Karpas-422 (cell line): ENCODE measurements at places on chromosomes 5 and 9.
A peak's percentile ranks its signal among the peaks of the same experiment; 100 is the strongest.

GRCh38 chr9:101795147-101795546 is 56.7 kb upstream of the GRIN3A start:
- H3K4me3 ChIP-seq, result no peak overlapping the region
- no peaks in the 10 kb centered on the region for H3K27me3 ChIP-seq

GRCh38 chr9:69445251-69445650 is 120.2 kb downstream of the ENTREP1 start:
- no peak overlapping the region for H3K4me3 ChIP-seq
- DNase-seq, result no peak
- H3K27ac ChIP-seq, result no peak overlapping the region
- H3K36me3 ChIP-seq, result no peaks in the 10 kb centered on the region

- no peaks in the 10 kb centered on the region for H3K4me1 ChIP-seq
- H3K4me3 ChIP-seq, result no peak overlapping the region
- H3K27ac ChIP-seq, result no peak overlapping the region
- H3K27me3 ChIP-seq, result no peaks in the 10 kb centered on the region
- DNase-seq, result no peak
- H3K36me3 ChIP-seq, result no peaks in the 10 kb centered on the region
Measured at GRCh38 chr5:55600497-55601203, 65.9 kb upstream of the PLPP1 start.

- peak; percentile 76 for DNase-seq
- H3K27ac ChIP-seq, result no peak overlapping the region
- peaks cover 19% of the 10 kb centered on the region for H3K4me1 ChIP-seq
- no peaks in the 10 kb centered on the region for H3K27me3 ChIP-seq
Measured at GRCh38 chr5:168047043-168047668, 244.3 kb upstream of the WWC1 start.

- H3K27me3 ChIP-seq, result no peaks in the 10 kb centered on the region
- no peak overlapping the region for H3K27ac ChIP-seq
- H3K4me1 ChIP-seq, result no peaks in the 10 kb centered on the region
- DNase-seq, result no peak
Measured at GRCh38 chr5:176788941-176789872, 21.2 kb upstream of the UNC5A start.

- no peaks in the 10 kb centered on the region for H3K4me1 ChIP-seq
- H3K36me3 ChIP-seq, result no peaks in the 10 kb centered on the region
- no peak for DNase-seq
Measured at GRCh38 chr9:36280989-36281388, 22.7 kb upstream of the GNE start.

DNA sequence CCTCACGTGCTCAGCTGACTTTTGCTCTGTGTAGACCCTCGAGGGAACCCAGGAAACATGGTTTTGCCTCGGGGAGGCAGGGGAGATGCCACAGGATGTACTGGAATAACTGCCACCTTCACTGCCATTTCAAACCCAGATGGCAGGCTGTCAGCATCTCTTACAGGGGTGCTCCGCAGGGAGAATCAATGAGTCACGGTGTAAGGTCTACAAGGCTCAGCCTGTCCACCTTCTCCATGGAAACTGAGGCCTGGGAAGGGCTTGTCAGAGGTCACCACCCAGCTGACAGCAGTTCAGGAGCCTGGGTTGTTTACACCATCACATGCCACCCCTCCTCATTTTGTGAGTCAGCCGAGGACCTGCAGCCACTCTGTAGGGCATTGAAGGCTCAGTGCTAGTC is 30.8 kb downstream of the DAB2IP start:
- DNase-seq, result no peak
- H3K4me3 ChIP-seq, result no peak overlapping the region
- no peaks in the 10 kb centered on the region for H3K27me3 ChIP-seq
- no peak overlapping the region for H3K27ac ChIP-seq
- no peaks in the 10 kb centered on the region for H3K4me1 ChIP-seq

DNA sequence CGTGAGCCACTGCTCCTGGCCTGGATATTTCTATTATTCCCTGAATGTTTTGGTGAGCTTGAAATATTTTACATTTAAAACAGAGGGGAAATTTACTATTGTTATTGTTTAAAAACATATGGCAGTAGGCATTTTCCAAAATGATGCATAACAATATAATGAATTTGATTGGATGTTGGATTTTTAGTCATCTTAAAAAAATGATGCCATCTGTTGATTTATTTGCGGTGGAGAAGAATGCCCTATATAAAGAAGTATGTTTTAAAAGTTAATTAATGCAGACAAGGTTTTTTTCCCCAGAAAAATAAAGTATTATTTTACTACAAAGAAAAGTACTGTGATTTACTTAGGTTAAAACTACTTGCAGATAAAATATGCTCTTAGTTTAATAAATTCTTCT is 33.4 kb upstream of the ARRDC3 start:
- no peaks in the 10 kb centered on the region for H3K4me1 ChIP-seq
- H3K27me3 ChIP-seq, result no peaks in the 10 kb centered on the region
- H3K36me3 ChIP-seq, result no peaks in the 10 kb centered on the region
- DNase-seq, result no peak

DNA sequence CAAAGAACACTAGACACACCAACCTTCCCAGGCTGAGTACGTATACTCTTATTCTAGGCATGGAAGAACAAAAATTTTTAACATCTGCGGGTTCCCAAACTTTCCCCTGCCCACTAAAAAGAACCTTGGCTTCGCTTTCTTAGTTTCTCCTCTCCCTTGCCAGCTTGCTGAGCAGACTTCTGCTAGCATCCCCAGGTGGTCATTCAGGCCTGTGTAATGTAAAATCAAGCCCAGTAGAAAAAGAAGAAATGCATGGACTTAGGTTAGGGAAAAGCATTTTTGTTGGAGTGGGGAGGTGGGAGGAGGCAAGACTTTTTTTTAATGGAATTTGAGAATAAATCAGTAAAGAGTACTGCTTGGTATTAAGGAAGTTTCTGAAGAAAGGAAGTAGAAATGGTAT is 331.0 kb upstream of the TLE4 start:
- no peaks in the 10 kb centered on the region for H3K36me3 ChIP-seq
- H3K27me3 ChIP-seq, result no peaks in the 10 kb centered on the region
- H3K27ac ChIP-seq, result no peak overlapping the region
- no peak for DNase-seq
- no peak overlapping the region for H3K4me3 ChIP-seq
- no peaks in the 10 kb centered on the region for H3K4me1 ChIP-seq

DNA sequence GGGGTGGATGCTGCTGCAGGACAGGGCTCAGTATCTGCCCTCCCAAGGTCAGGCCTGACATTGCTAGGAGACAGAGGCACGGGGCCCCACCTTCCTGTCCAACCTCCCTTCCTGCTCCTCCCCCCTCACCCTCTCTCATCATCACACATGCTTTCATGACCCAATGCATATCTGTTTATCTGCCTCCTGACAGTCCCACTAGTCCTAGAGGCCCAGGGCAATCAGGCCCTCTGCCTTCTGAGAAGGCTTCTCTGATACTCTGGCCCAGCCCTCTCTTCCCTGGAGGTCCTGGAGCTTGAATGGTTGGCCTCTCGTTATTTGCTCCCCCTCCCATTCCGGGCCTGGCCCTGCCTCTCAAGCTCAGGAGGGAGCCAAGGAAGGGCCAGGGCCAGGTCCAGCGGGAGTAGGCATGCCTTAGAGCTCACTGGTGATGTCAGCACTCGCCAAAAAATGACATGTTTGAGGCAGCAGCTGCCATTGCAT is 90.6 kb upstream of the SAP30L start:
- DNase-seq, result no peak
- H3K36me3 ChIP-seq, result no peaks in the 10 kb centered on the region
- no peak overlapping the region for H3K27ac ChIP-seq
- no peaks in the 10 kb centered on the region for H3K4me1 ChIP-seq
- H3K27me3 ChIP-seq, result no peaks in the 10 kb centered on the region

DNA sequence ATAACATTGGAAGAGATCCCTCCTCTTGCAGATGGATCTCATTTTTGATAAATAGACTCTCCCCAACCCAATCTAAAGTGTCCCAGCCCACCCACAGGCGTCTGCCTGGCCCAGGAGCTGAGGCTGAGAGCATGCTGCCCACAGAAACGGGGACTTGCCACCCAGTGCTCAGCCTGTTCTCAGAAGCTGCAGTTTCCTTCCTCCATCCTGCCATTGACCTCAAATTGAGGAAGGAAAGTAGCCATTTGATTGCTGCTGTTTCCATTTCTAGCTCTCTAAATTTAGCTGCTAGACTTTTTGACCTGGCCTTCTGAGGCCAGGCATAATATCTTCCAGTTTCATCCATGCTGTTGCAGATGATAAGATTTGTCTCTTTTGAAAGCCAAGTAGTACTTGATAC is 31.1 kb upstream of the FRMD3 start:
- 0 out of 2 replicates have a peak, but pooled peaks cover 2% of the 10 kb centered on the region for H3K27me3 ChIP-seq
- no peak overlapping the region for H3K27ac ChIP-seq
- H3K4me3 ChIP-seq, result no peak overlapping the region
- H3K4me1 ChIP-seq, result no peaks in the 10 kb centered on the region
- H3K36me3 ChIP-seq, result no peaks in the 10 kb centered on the region

GRCh38 chr9:6034954-6035353 is 19.5 kb upstream of the RANBP6 start:
- peaks cover 2% of the 10 kb centered on the region; the same call in 1 of the 2 replicates for H3K27me3 ChIP-seq
- no peak overlapping the region for H3K4me3 ChIP-seq
- DNase-seq, result no peak
- no peak overlapping the region for H3K27ac ChIP-seq
- peaks cover 16% of the 10 kb centered on the region for H3K4me1 ChIP-seq

- H3K4me1 ChIP-seq, result peaks cover 39% of the 10 kb centered on the region
- no peaks in the 10 kb centered on the region for H3K36me3 ChIP-seq
- DNase-seq, result no peak
- H3K27ac ChIP-seq, result no peak overlapping the region
- H3K27me3 ChIP-seq, result no peaks in the 10 kb centered on the region
Measured at GRCh38 chr9:104872656-104873488, 55.1 kb downstream of the ABCA1 start.

GRCh38 chr5:146940295-146940694 is 61.7 kb upstream of the PPP2R2B start:
- H3K4me1 ChIP-seq, result no peaks in the 10 kb centered on the region
- no peaks in the 10 kb centered on the region for H3K27me3 ChIP-seq
- H3K27ac ChIP-seq, result no peak overlapping the region

DNA sequence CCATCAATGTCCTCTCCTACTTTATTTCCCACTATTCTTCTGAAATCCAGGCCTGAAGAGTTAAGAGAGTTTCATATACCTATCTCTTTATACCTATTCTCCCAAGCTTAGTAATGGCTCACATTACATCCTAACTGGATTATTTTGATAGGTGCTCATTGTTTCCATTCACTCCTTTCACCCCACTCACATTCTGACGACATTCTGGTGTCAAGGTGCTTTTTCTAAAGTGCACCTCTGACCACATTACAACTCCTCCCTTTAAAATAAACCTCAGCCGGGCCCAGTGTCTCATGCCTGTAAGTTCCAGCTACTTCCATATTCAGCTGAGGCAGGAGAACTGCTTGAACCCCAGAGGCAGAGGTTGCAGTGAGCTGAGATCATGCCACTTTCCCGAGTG is 417.1 kb downstream of the BNC2 start:
- no peak overlapping the region for H3K4me3 ChIP-seq
- no peaks in the 10 kb centered on the region for H3K36me3 ChIP-seq
- no peak overlapping the region for H3K27ac ChIP-seq
- H3K27me3 ChIP-seq, result no peaks in the 10 kb centered on the region

DNA sequence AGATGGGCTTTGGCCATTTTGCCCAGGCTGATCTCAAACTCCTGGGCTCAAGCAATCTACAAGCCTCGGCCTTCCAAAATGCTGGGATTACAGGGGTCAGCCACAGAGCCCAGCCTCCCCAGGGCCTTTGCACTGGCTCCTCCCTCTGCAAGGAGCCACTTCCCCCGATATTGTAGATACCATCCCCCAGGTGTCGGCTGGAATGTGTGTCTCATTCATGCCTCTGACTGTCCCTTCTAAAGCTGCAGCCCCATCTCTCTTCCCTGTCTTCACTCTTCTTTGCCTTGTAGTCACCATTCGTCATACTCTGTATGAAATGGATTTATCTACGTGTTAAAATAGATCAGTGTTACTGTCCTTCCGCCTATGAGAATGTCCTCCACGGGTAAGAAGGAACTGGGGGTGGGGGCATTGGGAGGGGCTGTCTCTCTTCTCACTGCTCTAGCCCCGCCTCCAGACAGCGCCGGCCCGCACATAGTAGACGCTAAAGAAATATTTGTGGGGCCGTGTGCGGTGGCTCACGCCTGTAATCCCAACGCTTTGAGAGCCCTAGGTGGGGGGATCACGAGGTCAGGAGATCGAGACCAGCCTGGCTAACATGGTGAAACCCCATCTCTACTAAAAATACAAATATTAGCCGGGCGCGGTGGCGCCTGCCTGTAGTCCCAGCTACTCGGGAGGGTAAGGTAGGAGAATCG is 68.5 kb downstream of the LMX1B start:
- H3K4me1 ChIP-seq, result no peaks in the 10 kb centered on the region
- H3K27ac ChIP-seq, result no peak overlapping the region
- H3K4me3 ChIP-seq, result no peak overlapping the region

GRCh38 chr5:171858303-171858702 is 72.7 kb downstream of the SMIM23 start:
- 0 out of 2 replicates have a peak, but pooled peaks cover 2% of the 10 kb centered on the region for H3K36me3 ChIP-seq
- DNase-seq, result peak; percentile 67
- no peak overlapping the region for H3K27ac ChIP-seq
- H3K4me1 ChIP-seq, result no peaks in the 10 kb centered on the region
- H3K4me3 ChIP-seq, result no peak overlapping the region

DNA sequence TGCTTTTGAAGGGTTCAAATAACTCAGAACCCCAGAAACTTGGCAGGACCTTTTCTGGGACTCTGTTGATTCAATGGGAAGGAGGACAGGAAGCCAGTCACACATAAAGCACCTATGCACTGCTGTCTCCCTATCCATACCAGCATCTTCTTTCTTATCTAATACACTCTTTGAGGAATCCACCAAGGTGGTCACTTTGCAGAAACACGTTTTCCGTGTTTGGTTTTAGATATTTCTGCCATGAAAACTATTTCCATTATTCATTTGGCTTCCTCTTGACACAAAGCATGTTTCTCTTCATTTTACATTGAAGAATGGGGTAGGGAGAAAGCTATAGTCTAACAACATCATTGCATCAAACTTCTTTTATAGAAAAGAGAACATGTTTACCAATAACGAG is 76.5 kb upstream of the NR3C1 start:
- H3K4me1 ChIP-seq, result no peaks in the 10 kb centered on the region
- H3K27ac ChIP-seq, result no peak overlapping the region
- no peaks in the 10 kb centered on the region for H3K36me3 ChIP-seq
- no peaks in the 10 kb centered on the region for H3K27me3 ChIP-seq
- no peak overlapping the region for H3K4me3 ChIP-seq

GRCh38 chr9:132782037-132782436 is 96.0 kb downstream of the AK8 start:
- no peak overlapping the region for H3K4me3 ChIP-seq
- H3K27ac ChIP-seq, result no peak overlapping the region
- no peaks in the 10 kb centered on the region for H3K36me3 ChIP-seq

- peaks cover 10% of the 10 kb centered on the region for H3K4me1 ChIP-seq
- H3K4me3 ChIP-seq, result no peak overlapping the region
- no peak for DNase-seq
- no peaks in the 10 kb centered on the region for H3K27me3 ChIP-seq
Measured at GRCh38 chr9:137317718-137318511, 15.8 kb upstream of the NRARP start.

GRCh38 chr9:115884846-115885245 is 268.7 kb upstream of the PAPPA start:
- DNase-seq, result no peak
- H3K27ac ChIP-seq, result no peak overlapping the region
- H3K4me1 ChIP-seq, result no peaks in the 10 kb centered on the region
- no peaks in the 10 kb centered on the region for H3K36me3 ChIP-seq
- H3K27me3 ChIP-seq, result no peaks in the 10 kb centered on the region
